ENCODE measurements at places on chromosomes 2 and 18.

GRCh38 chr18:55396267-55396905 is 191.6 kb downstream of the TCF4 start:
- no peak for DNase-seq

- DNase-seq = no peak
Observed at GRCh38 chr2:98895221-98895620, 40.8 kb downstream of the CRACDL start.

GRCh38 chr18:12007063-12007462 is 25.8 kb downstream of the IMPA2 start:
- no peak for DNase-seq

DNA sequence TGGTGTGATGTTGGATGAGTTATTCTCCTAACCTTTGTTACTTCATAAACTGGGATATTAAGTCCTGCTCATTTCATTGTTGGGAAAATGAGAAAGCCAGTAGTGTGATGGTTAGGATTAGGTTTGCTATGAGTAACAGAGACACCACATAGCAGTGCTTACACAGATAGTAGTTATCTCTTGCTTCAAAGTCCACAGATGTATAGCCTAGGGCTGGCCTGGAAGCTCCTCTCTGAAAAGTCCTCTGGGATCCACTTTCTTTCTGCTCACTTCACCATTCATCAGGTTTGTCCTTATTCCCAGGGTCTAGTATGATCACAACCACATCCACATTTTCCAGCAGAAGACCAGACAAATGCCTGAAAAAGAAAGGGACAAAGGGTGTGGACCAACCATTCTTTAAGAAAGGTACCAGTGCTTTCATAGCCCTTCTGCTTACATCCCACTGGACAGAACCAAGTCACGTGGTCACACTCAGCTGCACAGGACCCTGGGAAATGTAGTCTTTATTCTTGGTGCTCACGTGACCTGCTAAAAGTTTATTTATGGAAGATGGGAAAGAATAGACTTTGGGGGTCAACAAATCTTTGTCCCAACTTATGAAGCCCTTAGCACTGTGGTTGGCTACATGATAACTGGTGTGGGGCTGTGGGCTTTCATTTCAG is 108.9 kb downstream of the INSIG2 start:
- DNase-seq = peak; percentile 17

DNA sequence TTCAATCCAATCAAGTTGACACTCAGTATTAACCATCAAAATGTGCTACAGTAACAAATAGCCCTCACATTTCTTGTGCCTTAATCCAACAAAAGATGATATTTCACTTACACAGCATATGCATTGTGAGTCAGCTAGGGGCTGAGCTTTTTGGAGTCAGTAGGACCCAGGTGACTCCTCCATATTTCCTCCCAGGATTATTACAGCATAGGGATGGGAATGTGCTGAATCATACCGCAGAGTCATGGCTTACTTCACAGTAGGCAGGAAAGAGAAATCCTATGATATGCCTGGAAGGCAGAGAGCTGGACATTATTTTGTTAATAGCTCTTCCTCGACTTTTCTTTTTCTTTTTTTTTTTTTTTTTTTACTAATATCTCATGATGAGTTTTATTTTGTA is 153.3 kb downstream of the TMEM182 start:
- DNase-seq = no peak

GRCh38 chr2:48107326-48107925 is 201.1 kb upstream of the FBXO11 start:
- DNase-seq = no peak

GRCh38 chr18:79062806-79063205 is 6.4 kb upstream of the ATP9B start:
- DNase-seq = no peak

GRCh38 chr2:170208967-170209366 is 31.0 kb downstream of the MYO3B start:
- DNase-seq = no peak

DNA sequence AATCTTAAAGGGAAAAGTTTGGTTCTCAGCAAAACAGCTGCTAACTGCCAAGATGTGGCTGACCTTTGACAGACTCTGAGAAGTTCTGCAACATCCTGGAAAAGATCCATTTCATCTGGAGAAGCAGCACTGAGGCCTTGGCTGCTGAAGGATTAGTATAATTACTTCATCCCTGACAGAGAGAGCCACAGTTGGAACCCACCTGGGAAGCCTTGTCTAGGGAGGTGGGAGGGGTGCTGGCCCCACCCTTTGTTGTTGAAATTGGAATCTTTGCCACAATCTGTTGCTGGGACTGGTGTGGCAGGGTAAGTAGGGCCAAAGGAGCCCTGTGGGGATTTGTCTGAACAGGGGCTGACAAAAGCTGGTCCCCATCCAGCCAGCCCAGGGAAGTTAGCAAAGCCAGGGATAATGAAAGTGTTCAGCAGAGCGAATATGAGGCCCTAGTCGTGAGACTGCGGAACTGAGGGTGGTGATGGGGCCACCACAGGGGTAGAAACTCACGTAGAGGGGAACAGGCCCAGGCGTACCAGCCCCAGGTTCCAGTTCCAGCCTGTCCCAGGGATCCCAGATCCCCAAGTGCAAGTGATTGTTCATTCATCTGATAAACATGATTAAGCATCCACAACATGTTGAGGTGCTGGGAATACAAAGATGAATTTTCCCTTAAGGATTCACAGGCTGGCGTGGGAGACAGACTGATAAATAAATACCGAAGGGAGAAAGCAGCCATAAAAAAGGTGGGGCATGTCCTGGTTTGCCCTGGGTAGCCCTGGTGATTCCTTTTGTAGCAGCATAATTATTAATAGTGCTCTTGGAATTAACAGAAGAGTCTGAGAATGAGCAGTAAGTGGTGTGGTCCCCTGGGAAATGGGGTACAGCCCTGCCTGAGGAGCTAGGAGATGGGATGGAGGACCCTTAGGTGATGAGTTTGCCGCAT is 60.0 kb downstream of the MYO1B start:
- DNase-seq = no peak

DNA sequence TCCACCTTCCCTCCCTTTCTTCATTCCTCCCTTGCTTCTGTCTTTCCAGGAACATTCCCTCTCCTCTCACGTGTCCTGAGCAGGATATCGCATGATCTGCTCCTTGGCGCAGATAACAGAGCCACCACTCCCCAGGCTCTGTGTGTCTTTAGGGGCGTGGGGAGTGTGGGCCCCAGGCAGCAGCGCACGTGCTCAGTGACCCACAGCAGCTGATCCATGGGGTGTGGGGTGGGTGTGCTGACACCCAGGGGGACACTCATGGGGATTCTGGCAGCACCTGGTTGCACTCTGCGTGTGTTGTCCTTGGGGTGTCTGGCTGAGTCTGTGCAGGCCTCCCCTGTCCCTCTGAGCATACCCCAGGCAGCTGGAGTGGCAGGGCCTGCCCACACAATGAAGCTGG is 9.9 kb upstream of the FOSL2 start:
- DNase-seq = no peak

Data from CD4-positive, alpha-beta T cell treated with Interleukin-4 for 1 hour (primary cell).